ENCODE measurements at places on chromosomes 1 and 21. TPM values are rescaled to one million over a fixed set of nuclear protein-coding genes. Genes with fewer than 3 reads are reported as not detected.

DAP3 gene
- total RNA-seq: 58.8 TPM

PEX19 gene
- total RNA-seq: 40.4 TPM

PIK3C2B gene
- 24.9 TPM for total RNA-seq

ALG6 gene
- 44.3 TPM for total RNA-seq

BTG2 gene
- total RNA-seq: 16.8 TPM

MFSD2A gene
- 26.8 TPM for total RNA-seq

SPATA17 gene
- total RNA-seq: 13.4 TPM

SAMD13 gene
- 7.8 TPM for total RNA-seq

APCS gene
- total RNA-seq: not detected

DCST1 gene
- total RNA-seq: not detected

SPATA46 gene
- not detected for total RNA-seq

DEPDC1 gene
- total RNA-seq: 5.1 TPM

TTLL10 gene
- total RNA-seq: 0.69 TPM

DNAH14 gene
- 74.0 TPM for total RNA-seq

LIN28A gene
- total RNA-seq: not detected

RXFP4 gene
- not detected for total RNA-seq

TDRD5 gene
- total RNA-seq: 4.6 TPM

DFFB gene
- 6.5 TPM for total RNA-seq

RSPH1 gene
- total RNA-seq: 9.9 TPM

OVAAL gene
- not detected for total RNA-seq

SETD4 gene
- 33.7 TPM for total RNA-seq

EPHB2 gene
- 36.9 TPM for total RNA-seq

SPRR3 gene
- not detected for total RNA-seq

SLC6A17 gene
- 42.0 TPM for total RNA-seq

IQCC gene
- 4.6 TPM for total RNA-seq

HSD3B1 gene
- total RNA-seq: not detected

PROX1 gene
- 85.6 TPM for total RNA-seq

FYB2 gene
- 3.9 TPM for total RNA-seq

A3GALT2 gene
- not detected for total RNA-seq

Data from diencephalon (tissue), 1 donor.